ENCODE measurements at places on chromosomes 6 and 20.
A peak's percentile ranks its signal among the peaks of the same experiment; 100 is the strongest.

GRCh38 chr20:35398660-35399144 lies 13.1 kb downstream of the UQCC1 start:
- ATAC-seq = no peak

GRCh38 chr20:25277051-25277801 lies 29.3 kb downstream of the PYGB start:
- no peak for ATAC-seq

GRCh38 chr6:38080360-38080759 lies 260.8 kb downstream of the ZFAND3 start:
- ATAC-seq = no peak

- no peak for ATAC-seq
Measured at GRCh38 chr20:23296841-23297701, 53.5 kb upstream of the NXT1 start.

DNA sequence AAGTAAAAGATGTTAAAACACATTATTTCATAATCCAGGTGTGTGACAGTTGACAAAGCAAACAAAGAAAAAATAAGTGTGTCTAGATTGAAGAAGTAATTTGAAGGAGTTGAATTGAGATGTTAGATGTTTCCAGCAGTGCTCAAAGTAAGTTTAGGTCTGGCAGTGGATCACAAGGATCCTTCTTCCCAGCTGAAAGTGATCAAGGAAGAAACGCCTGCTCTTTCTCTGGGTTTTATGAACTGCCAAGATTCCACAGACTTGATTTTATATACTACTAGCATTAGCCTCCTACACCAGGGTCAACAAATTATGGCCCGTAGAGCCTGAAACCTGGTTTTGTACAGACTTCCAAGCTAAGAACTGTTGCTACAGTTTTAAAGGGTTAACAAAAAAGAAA lies 30.3 kb downstream of the STX7 start:
- peak; percentile 46 for ATAC-seq

GRCh38 chr6:139376017-139376330 lies 1.5 kb upstream of the CITED2 start:
- 0 out of 3 replicates have a peak, but pooled peaks have one; percentile 0 for ATAC-seq

DNA sequence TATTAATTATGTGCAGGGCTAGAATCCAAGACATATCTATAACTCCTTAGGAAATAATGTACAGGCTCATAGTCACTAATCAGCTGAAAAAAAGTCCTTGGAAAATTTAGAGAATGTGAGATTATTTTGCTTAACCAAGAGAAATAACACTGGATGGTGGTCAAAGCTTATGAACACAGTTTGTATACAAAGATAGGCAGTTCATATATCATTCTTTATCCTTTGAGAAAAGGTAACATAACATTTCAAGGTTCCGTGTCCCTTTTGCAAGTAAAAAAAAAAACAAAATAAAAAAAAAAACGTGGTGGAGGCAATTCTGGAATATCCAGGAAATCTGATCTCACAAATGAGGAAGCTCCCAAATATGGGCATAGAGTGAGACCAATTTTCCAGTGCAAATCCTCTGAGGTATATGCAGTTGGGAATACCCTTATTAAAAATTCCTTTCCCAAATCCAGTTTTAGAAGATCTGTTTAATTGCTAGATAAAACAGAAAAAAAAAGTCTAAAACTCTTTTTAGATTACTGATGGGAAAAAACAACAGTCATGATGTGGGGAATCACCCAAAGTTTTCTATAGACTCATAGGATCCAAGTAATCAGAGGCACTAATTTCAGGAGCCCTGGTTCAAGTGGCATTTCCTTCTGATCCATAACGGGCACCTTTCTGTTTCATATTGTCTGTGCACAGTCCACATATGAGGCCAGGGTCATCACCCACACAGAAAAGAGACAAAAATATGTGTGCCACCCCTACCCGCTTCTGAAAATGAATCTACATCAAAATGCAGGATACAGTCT lies 17.7 kb upstream of the TNFAIP3 start:
- no peak for ATAC-seq

DNA sequence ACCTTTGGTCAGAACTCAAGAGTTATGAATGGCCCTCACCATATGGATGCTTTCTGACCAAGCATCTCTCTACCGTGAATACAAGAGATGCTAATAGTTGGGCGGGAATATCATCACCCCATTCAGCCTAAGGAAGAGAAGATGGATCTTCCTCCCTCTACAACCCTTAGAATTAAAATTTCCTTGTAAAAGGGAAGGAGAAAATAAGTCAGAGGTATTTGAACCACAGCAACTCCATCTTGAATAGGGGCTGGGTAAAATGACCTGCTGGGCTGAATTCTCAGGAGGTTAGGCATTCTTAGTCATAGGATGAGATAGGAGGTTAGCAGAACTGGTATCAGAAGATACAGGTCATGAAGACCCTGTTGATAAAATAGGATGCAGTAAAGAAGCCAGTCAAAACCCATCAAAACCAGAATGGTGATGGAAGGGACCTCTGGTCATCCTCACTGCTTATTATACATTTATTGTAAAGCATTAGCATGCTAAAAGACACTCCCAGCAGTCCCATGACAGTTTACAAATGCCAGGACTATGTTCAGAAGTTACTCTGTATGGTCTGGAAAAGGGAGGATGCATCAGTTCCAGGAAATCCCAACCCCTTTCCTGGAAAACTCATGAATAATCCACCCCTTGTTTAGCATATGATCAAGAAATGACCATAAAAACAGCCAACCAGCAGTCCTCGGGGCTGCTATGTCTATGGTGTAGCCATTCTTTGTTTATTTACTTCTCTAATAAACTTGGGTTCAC lies 101.2 kb downstream of the DTNBP1 start:
- no peak for ATAC-seq

DNA sequence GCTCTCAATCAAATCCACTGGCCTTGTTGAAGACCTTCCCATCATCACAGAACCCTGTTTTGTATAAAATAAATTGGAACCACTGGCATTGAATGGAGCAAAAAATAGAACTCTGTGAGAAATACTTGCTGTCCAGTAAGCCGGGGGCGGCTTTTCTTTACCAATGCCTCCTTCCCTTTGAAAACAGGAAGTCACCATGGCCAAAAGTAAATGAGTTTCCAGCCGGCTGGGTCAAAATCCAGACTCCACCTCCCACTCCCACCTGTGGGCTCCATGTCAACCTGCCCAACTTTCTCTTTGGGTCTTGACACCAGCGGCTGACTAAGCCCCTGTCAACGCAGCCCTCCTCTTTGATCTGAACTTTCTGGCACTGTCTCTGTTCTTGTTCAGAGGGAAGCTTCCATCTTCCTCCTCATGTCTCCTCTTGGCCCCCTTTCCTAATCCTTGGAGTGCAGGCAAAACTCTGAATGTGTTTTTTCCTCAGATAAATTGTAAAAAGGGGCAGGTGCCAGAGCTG lies 95.2 kb downstream of the TFAP2C start:
- ATAC-seq = no peak

DNA sequence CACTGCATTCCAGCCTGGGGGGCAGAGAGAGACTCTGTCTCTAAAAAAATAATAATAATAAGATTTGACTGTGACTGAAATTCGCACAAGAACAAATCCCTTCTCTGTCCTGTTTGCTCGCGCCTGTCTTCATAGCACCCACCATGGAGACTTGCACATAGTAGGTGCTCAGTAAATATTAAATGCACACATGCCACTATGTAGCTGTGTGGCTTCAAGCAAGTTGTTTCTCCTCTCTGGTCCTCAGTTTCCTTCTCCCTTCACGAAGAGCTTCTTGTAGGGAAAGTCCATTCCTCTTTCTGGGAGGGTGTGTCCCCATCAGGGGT lies 15.4 kb upstream of the PTGIS start:
- no peak for ATAC-seq

DNA sequence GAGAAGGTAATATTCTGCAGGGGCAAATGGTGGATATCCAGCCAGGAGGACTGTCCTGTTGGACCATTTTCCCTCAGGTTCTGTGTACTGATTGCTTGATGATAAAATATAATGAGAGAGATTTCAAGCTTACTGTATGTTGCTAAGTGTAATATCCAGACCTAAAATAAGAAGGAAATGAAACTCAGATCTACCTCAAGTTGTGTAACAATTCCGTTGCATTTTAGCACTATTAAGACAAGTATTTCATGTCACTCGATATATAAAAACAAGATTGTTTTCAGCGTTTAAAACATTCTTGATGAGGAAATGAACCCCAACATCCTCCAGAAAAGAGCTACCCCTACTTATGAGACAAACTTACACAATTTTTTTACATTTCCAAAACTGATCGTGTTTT lies 57.2 kb downstream of the RGS17 start:
- ATAC-seq = no peak

DNA sequence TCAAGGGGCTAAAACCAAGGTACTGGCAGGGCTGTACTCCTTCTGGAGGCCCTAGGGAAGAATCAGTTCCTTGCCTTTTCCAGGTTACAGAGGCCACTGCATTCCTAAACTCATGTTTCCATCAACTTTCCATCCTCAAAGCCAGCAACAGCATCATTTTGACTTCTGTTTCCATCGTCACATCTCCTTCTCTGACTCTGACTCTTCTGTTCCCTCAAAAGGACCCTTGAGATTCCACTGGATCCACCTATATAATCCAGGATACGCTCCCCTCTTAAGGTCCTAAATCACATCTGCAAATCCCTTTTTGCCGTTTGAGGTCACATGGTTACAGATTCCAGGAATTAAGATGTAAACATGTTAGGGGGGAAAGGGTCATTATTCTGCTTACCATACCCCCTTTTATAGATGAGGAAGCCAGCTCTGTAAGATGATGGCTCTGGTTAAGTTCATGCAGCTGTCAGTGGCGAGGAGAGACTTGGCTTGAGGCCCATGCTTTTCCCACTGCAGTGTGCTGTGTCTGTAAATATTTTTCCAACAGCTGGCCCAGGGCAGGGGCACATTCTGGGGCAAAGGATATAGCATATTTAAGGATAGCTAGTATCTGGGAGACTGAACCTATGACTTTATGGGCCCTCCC lies 114.6 kb downstream of the TNFRSF21 start:
- peak; percentile 92 for ATAC-seq

- peak; percentile 80 for ATAC-seq
Measured at GRCh38 chr6:111534231-111534751, 51.3 kb upstream of the REV3L start.
